T-helper 1 cell treated with Interleukin-12 subunit alpha and Interleukin-12 subunit beta and Interleukin-4 antibody, amounts not matched to agents 30 ng/mL and 1 ng/mL, for 36 hours (primary cell): ENCODE measurements at places on chromosomes 6 and 20. TPM values are rescaled to one million over a fixed set of nuclear protein-coding genes. Genes with fewer than 3 reads are reported as not detected.

Gene B3GAT2
- not detected in 2 replicates for total RNA-seq

Gene MTCH1
- total RNA-seq: 128 and 132 TPM in 2 replicates

Gene BPIFA1
- not detected in 2 replicates for total RNA-seq

Gene HCK
- total RNA-seq: 1.5 and 1.8 TPM in 2 replicates

Gene SIRT5
- total RNA-seq: 7.7 and 10.2 TPM in 2 replicates

Gene CEBPB
- 31.3 and 34.2 TPM in 2 replicates for total RNA-seq

Gene CST7
- 89.9 and 98.4 TPM in 2 replicates for total RNA-seq

Gene SMLR1
- not detected in 2 replicates for total RNA-seq

Gene ULBP1
- 2.0 and 2.2 TPM in 2 replicates for total RNA-seq

Gene BCKDHB
- 13.8 and 14.3 TPM in 2 replicates for total RNA-seq

Gene LGSN
- total RNA-seq: 0.15 TPM in 1 of 2 replicates, not detected in the other

Gene ZSCAN23
- 1.6 and 2.5 TPM in 2 replicates for total RNA-seq

Gene MAS1
- total RNA-seq: not detected in 2 replicates

Gene GABRR2
- 1.4 and 1.6 TPM in 2 replicates for total RNA-seq

Gene JAG1
- 0.12 and 0.88 TPM in 2 replicates for total RNA-seq

Gene CDSN
- total RNA-seq: not detected in 2 replicates

Gene CPNE5
- total RNA-seq: 2.7 and 3.2 TPM in 2 replicates

Gene ENPP1
- 0.24 and 0.27 TPM in 2 replicates for total RNA-seq

Gene C20orf141
- total RNA-seq: not detected in 2 replicates

Gene ACOT8
- 33.9 TPM in 2 replicates for total RNA-seq

Gene PRND
- total RNA-seq: not detected in 2 replicates

Gene BHLHE23
- not detected in 2 replicates for total RNA-seq

Gene IMPG1
- total RNA-seq: not detected in 2 replicates

Gene TCP11
- total RNA-seq: not detected in 2 replicates

Gene DAAM2
- total RNA-seq: not detected in 2 replicates

Gene SCRT2
- not detected in 2 replicates for total RNA-seq

Gene CNBD2
- 2.2 and 4.6 TPM in 2 replicates for total RNA-seq

Gene CHRNA4
- total RNA-seq: not detected in 2 replicates

Gene CCM2L
- not detected in 2 replicates for total RNA-seq

Gene SLC25A27
- not detected in 2 replicates for total RNA-seq

Gene DSP
- 0.10 TPM in 1 of 2 replicates, not detected in the other for total RNA-seq
